ENCODE measurements at places on chromosomes 16 and 17. TPM values are rescaled to one million over a fixed set of nuclear protein-coding genes. Genes with fewer than 3 reads are reported as not detected.

The PRRT2 gene
- 19.8 TPM for polyA plus RNA-seq

The RMI2 gene
- 39.8 TPM for polyA plus RNA-seq

The KRT39 gene
- not detected for polyA plus RNA-seq

The CEP112 gene
- polyA plus RNA-seq = 14.4 TPM

The OR1A1 gene
- polyA plus RNA-seq = not detected

The STAT5B gene
- polyA plus RNA-seq = 45.1 TPM

The SEPTIN12 gene
- polyA plus RNA-seq = 2.2 TPM

The TSEN54 gene
- polyA plus RNA-seq = 52.8 TPM

The HOXB6 gene
- polyA plus RNA-seq = not detected

The CNTD1 gene
- polyA plus RNA-seq = 2.5 TPM

The ZKSCAN2 gene
- 4.8 TPM for polyA plus RNA-seq

DNA sequence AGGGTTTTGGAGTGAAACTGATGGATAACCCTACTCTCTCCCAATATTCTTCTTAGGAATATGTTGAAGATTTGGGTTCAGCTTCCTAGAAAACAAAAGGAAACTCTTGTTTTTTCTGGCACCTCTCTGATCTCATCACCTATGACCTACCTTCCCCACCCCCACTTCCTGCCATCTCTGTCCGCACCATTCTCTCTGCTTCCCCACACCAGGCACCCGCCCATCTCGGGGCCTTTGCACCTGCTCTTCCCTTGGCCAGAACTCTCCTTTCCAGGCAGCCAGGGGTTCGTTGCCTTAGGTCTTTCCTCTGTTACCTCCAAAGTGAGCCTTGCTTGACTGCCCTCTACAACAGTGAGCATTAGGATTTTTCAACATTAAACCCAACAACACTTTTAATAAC is 159.7 kb downstream of the IRX3 start:
- DNase-seq = no peak

GRCh38 chr17:10681866-10682446 is 15.4 kb downstream of the SCO1 start:
- peak; percentile 70 for DNase-seq

- no peak for DNase-seq
Measured at GRCh38 chr16:30473231-30474073, 910 bp downstream of the ITGAL start.

DNA sequence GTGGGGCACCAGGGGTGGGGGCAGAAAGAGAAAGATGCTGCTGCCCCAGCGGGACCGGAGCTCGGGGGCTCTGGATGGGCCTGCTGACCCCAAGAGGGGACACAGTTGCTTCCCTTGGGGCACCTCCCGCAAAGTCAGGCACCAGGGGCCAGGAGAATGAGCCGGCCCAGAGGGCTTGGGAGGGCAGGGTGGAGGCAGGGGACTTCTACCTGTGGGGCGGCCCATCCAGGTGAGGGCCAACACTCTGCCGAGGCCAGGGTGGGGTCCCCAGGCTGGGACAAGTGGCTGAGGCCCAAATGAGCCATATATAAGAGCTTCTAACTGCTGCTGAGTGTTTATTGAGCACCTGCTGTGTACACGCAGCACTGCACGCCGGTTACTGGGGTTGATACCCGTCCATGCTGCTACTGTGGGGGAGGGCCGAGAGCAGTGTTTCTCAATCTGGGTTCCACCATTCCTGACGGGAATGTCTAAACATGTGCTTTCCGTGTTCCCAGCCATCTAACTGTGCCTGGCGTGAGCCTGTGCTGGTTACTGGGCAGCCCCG is 211.7 kb upstream of the GSE1 start:
- DNase-seq = no peak

DNA sequence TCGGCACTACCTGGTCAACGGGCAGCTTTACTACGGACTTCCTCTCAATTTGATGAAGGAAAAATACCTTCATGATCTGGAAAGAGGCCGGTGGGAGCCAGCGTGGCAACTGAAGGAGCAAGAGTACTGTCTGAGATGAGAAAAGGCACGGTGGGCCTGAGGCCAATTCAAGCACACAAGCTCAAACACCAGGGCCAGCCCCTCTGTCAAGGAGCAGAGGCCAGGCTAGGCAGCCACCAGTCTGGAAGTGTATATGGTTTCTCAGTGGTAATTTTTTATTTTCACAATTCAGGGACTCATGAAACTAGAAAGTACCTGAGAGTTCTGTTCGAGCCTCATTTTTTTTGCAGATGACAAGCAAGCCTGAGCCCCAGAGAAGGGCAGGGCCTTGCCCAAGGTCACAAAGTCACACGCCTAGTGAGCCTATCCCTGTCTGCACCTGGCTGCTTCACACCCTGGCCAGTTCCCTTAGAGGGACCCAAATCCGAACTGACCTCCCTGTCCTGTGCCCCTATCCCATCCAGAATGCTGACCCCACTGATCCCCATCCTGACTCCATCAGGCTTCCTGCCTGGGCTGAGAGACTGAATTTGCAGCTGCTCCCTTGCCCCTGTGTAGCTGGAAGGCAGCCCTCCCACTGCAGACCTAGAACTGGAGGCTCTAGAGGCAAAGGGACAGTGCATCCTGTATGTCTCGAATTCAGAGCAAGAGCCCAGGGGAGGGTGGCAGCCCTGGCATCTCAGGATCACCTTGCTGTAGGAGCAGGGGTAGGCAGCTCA is 4.8 kb upstream of the TBX2 start:
- DNase-seq = no peak

- peak; percentile 48 for DNase-seq
Measured at GRCh38 chr17:27241346-27241946, 52.5 kb upstream of the WSB1 start.

DNA sequence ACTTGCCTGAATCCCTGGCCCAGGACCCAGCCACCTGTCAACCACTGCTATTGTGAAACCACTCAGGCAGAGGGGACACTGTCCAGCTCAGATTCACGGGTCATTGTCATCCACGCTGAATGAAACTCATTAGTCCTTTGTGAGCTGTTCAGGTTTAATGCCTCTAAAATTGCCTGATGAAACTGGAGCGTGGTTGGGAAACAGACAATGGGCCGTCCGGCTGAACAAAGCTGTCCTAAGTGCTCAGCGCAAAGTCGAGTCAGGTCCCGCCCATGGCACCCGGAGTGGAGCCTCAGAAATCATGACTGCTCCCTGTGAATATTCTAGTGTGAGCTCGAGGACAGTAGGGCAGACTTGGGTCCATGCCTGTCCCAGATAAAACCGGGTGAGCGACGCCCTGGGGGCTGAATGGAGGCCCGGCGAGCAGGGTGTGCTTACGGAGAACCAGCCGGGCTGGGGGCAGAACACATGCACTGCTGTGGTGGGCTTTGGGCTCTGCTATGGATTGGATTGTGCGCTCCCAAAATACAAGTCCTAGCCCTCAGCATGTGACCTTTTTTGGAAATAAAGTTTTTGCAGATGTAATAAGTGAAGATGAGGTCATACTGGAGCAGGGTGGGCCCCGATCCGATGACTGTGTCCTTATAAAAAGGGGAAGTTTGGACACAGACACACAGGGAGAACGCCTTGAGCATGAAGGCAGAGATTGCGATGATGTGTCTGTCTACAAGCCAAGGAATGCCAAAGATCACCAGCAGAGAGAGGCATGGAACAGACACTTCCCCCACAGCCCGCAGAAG is 12.9 kb upstream of the CMIP start:
- peak; percentile 78 for DNase-seq

- DNase-seq = no peak
Measured at GRCh38 chr17:3656755-3657587, 11.4 kb downstream of the TAX1BP3 start.

GRCh38 chr16:576197-576822 is 6.5 kb downstream of the PIGQ start:
- DNase-seq = no peak

GRCh38 chr16:86015606-86016005 is 116.6 kb downstream of the IRF8 start:
- no peak for DNase-seq

DNA sequence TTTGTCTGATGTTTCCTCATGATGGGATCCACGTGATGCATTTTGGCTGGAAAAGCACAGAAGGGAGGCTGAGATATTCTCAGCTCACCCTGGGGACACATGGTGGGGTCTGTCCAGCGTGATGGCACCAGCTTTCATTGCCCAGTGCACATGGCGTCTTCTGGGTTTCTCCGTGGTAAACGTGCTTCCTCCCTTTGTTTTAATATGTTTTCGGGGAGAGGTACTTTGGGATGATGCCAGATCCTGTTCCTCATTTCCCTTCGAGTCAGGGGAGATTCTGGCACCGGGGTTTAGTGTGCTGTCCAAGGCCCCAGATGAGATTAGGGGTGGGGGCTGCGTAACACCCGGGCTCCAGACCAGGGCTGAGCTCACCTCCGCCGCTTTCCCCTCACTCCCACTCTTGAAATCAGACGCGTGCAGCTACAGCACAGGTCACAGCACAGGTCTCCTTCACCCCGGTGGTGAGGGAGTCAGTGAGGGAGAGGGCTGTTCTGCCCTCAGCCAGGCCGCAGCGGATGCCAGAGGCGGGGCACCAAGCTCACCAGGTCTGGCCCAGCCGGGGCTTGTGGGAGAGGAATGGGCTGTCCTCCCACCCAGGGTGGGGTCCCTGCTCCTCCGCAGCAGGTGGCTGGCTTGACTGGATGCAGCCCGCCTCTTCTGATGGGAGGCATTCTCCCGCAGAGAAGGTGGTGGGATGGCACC is 33.9 kb downstream of the COX4I1 start:
- no peak for DNase-seq

DNA sequence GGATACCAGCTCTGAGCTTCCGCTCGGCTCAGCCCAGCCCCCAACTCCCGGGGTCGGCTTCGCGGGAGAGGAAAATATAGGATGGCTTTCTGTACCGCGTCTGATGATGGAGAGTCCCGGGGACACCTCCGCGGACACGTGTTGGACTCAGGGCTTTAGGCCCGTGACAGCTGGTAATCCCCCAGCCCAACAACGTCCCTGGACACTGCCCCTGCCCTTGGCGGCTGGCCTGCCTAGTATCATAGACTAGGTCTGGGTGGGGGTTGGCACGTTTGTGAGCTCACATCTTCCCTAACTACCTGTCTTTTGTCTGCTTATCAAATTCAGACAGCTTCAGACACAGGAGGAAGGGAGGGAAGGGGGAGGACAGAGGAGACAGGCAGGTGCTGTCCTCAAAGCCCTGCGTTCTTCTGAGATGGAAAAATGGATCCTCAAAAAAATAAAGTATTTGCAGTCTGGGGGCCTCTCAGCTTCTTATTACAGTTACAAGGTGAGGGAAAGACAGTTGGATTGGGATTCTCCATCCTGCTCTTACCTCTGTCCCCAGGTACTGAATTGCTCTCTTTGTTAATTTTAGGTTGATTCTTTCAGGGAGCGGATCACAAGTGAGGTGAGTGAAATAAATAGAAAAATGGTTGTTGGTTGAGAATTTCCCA is 698 bp downstream of the PSME3 start:
- DNase-seq = no peak

GRCh38 chr16:57380671-57381462 is 8.6 kb downstream of the CX3CL1 start:
- DNase-seq = no peak

DNA sequence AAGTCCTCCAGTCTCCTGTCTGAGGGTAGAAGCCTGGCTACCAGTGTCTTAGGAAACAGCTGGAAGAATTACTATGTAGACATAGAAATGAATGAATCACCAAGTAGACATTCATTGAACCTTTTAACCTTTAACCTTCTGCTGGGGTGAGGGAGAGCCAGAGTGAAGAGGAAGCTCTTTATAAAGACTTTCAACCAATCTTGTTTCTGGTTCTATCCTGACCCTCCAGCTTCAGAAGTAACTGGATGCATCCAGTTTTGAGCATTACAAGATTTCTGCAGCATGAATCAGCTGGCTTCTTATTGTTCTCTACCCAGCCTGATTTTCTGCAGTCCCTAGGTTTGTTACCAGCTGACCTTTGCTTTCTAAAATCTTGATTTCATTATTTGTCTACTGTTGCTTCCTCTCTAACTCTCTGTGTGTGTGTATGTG is 8.5 kb downstream of the TEKT1 start:
- peak; percentile 75 for DNase-seq

DNA sequence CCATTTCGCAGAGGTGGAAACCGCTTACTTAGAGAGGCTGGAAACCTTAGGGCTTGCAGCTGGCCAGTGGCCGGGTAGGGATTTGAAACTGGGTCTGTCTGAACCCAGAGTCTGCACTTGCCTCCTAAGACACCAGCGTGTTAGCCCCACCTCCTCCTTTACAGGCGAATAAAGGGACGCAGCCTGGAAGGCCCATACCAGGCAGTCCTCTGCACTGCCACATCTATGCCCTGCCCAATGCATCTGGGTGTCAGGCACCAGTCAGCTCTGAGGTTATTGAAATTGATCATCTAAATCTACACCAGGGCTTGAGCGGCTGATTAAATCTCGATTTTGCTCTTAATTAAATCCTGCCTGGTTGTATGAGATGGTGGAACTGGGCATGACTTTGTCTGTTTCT is 19.9 kb upstream of the NAGS start:
- DNase-seq = no peak

GRCh38 chr17:76233588-76234353 is 6.5 kb downstream of the RNF157 start:
- DNase-seq = no peak

- no peak for DNase-seq
Measured at GRCh38 chr17:35735036-35735805, 3.8 kb downstream of the RASL10B start.

DNA sequence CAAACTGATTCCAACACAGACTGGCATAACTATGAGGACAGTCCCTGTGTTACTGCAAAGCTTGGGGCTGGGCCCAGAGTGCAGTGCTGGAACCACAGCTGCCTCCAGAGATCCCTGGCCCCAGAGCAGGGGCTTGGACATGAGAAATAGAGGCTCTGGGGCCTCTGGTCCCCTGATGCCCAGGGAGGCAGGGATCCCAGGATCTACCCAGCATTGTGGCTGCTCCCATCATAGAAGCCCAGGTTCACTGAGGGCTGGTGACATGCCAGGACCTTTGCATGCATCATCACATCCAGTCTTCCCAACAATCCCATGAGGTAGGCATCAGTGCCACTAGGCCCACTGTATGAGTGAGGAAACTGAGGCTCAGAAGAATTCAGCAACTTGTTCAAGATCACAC is 95.8 kb downstream of the TMEM132E start:
- DNase-seq = no peak

DNA sequence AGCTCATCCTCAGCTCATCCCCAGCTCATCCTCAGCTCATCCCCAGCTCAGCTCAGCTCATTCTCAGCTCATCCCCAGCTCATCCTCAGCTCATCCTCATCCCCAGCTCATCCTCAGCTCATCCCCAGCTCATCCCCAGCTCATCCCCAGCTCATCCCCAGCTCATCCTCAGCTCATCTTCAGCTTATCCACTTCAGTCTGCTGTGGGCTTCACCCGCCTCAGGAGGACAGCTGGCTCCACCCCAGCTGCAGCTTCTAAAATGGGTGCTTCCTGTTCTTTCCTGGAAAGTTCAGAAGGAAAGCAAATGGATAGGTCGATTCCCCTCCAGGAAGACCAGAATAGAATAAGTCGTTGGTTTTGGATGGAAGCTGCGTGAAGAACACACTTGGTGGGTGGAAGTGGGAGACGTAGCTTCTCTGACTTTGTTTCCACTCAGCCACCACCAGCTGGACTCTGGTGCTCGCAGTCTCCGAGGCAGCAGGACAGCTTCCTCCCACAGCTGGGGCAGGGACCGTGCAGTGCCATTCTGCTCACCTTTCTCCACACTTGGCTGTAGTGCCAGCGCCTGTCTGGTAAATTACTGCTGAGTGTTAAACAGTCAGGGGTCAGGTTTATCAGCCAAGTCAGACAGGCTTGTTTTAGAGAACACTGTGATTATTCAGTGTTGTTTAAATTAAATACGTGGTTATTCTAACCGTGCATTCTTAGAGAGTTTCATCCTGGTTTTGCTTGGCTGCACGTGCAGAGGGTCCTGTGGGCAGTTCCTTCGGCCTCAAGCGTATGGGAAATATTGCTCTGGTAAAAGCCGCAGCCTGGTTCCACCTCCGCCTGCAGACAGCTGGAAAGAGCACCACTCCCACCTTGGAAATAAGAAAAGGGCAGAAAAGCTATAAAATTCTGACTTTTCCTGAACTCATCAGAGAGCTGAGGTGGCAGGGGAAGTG is 61.0 kb upstream of the CHMP6 start:
- DNase-seq = no peak
